GM12878 (cell line): ENCODE measurements at places on chromosomes 6 and 20. TPM values are rescaled to one million over a fixed set of nuclear protein-coding genes. Genes with fewer than 3 reads are reported as not detected.

SIGLEC1 gene
- polyA plus RNA-seq = not detected in 2 replicates

FILIP1 gene
- 0.20 and 0.29 TPM in 2 replicates for polyA plus RNA-seq

KCNG1 gene
- not detected in 2 replicates for polyA plus RNA-seq

GGTLC1 gene
- not detected in 2 replicates for polyA plus RNA-seq

MAS1 gene
- 0.01 TPM in 1 of 2 replicates, not detected in the other for polyA plus RNA-seq

WFDC12 gene
- not detected in 2 replicates for polyA plus RNA-seq

DACT2 gene
- not detected in 2 replicates for polyA plus RNA-seq

HNF4A gene
- polyA plus RNA-seq = not detected in 2 replicates

ARMC12 gene
- 0.10 and 0.31 TPM in 2 replicates for polyA plus RNA-seq

ULBP3 gene
- polyA plus RNA-seq = not detected in 2 replicates

DOK5 gene
- polyA plus RNA-seq = not detected in 2 replicates

DCBLD1 gene
- polyA plus RNA-seq = 8.4 and 9.0 TPM in 2 replicates

ARHGAP40 gene
- polyA plus RNA-seq = not detected in 2 replicates

RAB32 gene
- not detected in 2 replicates for polyA plus RNA-seq

SCRT2 gene
- polyA plus RNA-seq = not detected in 2 replicates

TFAP2C gene
- not detected in 2 replicates for polyA plus RNA-seq

DBNDD2 gene
- 0.22 TPM in 1 of 2 replicates, not detected in the other for polyA plus RNA-seq

CFAP61 gene
- 0.33 TPM in 1 of 2 replicates, not detected in the other for polyA plus RNA-seq

LHFPL5 gene
- polyA plus RNA-seq = not detected in 2 replicates

SLC17A9 gene
- polyA plus RNA-seq = 55.6 and 57.9 TPM in 2 replicates

OTOR gene
- not detected in 2 replicates for polyA plus RNA-seq

RALY gene
- 214 and 226 TPM in 2 replicates for polyA plus RNA-seq

CYP21A2 gene
- not detected in 2 replicates for polyA plus RNA-seq

PCMT1 gene
- polyA plus RNA-seq = 126 and 131 TPM in 2 replicates

SPATS1 gene
- polyA plus RNA-seq = not detected in 2 replicates

RFX6 gene
- not detected in 2 replicates for polyA plus RNA-seq

MSH5 gene
- polyA plus RNA-seq = 17.6 and 25.8 TPM in 2 replicates

PRL gene
- polyA plus RNA-seq = 27.5 and 29.2 TPM in 2 replicates

DNAAF9 gene
- polyA plus RNA-seq = 0.78 and 1.2 TPM in 2 replicates

OR2B6 gene
- not detected in 2 replicates for polyA plus RNA-seq

SLCO4A1 gene
- 30.7 and 31.1 TPM in 2 replicates for polyA plus RNA-seq

JPH2 gene
- not detected in 2 replicates for polyA plus RNA-seq

RSPH9 gene
- polyA plus RNA-seq = 0.53 and 0.63 TPM in 2 replicates
